ENCODE measurements at places on chromosomes 16 and 17.

GRCh38 chr17:65079489-65079900, 23.0 kb upstream of the GNA13 start:
- DNase-seq: no peak

GRCh38 chr17:57886020-57886419, 36.2 kb upstream of the MRPS23 start:
- no peak for DNase-seq

- DNase-seq: no peak
These were observed 23.4 kb upstream of the KRT24 start for GRCh38 chr17:40726919-40727318.

DNA sequence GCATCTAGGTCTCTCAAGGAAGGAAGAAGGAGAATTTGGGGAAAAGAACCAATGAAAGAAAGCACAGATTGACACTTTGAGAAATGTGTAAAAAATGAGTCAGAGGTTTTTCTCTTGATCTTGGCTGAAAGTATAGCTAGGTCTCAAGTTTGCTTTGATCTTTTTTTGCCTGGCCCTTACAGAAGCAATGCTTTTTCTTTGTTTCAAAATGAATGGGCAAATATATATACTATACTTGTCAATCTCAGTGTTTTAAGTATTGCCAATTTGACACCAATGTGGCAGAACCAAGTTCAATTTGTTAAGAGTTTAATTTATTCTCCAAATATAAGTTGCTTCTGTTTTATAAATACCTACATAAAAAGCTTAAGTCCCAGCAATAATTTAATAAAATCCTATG, 119.6 kb downstream of the PPM1E start:
- DNase-seq: no peak

DNA sequence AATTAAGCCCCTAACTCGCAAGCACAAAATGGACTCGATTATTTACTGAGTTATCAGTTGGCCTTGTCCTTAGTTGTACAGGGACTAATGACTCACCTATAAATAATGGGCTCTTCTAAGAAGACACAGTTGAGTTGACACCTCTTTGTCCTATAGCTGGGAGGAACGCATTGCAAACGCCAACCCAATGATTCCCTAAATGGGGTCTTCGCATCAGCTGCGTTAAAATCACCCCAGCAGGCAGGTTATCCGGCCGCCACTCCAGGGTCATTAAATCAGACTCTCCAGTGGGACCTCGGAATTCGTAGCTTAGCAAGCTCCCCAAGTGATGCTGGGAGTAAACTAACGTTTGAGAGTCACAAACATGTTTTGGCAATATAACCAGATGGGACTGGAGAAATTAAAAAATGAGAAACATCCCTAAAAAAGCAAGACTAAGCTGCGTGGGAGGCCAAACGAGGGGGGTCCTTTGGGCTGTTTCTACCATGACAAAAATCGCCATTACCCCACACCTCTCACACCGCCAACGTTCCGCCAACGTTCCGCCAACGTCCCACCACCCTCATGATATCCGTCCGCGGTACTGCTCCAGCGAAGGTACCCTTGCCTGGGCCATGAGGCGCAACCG, 932 bp upstream of the NFE2L1 start:
- peak; percentile 74 for DNase-seq

GRCh38 chr17:35368081-35368830, 5.2 kb downstream of the SLFN11 start:
- no peak for DNase-seq

DNA sequence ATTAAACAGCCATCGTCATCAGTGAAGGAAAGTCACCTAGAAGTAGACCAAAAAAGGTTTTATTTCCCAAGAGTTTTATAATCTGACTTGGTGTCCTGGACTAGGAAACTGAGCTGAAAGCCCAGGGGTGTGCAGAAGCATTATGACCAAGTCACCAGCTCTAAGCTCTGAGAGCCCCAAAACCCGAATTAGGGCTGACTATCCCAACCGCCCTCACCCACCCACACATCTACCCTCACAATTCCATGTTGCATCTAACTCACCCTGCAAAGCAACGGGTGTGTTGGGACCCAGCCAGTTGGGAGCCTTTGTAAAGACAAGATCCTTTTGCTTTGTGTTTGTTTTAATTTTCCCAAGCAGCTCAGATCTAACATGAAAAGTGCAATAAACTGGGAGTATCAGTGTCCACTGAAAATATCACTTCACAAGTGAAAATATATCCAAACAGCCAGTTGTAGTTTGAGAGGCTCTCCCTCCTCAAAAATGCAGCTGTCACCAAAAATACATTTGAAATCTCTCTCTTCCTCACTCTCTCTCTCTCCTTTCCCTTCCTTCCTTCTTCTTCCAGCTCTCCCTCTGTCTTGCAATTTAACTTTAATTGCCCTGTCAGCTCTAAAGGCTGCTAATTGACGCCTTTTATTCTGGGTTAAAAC, 16.2 kb upstream of the NOG start:
- DNase-seq: no peak

DNA sequence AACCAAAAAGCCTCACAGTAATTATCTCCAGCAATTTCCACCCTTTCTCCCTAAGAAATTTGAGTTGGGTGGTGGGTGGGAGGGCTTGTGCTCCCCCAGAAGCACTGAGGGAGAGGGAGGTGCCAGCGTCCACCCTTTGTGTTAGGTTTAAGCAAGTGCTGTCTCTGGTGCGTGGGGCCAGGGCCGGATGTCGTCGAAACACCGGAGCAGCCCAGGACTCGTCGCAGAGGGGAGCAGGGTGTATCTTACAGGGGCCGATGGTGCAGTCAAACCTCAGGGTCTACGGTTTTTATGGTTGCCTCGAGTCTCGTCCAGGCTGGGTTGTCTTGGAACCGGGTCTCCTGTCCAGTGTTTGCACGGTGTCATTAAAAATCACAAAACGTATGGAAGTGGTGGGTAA, 35.3 kb downstream of the METRNL start:
- DNase-seq: no peak

DNA sequence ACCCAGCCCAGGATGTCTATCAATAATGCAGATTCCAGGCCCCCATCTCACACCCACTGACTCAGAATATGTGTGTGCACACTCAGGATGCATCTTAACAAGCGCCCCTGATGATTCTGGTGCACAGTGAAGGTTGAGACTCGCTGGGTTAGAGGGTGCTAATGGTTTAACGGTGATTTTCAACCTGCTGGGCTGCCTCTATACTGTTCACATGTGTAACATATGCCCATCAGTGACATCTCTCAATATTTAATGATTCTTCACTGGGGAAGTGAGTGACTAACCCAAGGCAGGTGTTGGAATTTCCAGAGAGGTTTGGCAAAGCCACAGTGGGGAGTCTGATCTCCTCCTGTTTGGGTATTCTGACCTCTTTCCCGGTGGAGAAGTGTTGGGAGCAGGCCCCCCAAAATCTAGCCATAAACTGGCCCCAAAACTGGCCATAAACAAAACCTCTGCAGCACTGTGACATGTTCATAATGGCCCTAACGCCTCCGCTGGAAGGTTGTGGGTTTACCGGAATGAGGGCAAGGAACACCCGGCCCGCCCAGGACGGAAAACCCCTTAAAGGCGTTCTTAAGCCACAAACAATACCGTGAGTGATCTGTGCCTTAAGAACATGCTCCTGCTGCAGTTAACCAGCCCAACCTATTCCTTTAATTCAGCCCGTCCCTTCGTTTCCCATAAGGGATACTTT, 4.1 kb upstream of the DOC2B start:
- DNase-seq: no peak

DNA sequence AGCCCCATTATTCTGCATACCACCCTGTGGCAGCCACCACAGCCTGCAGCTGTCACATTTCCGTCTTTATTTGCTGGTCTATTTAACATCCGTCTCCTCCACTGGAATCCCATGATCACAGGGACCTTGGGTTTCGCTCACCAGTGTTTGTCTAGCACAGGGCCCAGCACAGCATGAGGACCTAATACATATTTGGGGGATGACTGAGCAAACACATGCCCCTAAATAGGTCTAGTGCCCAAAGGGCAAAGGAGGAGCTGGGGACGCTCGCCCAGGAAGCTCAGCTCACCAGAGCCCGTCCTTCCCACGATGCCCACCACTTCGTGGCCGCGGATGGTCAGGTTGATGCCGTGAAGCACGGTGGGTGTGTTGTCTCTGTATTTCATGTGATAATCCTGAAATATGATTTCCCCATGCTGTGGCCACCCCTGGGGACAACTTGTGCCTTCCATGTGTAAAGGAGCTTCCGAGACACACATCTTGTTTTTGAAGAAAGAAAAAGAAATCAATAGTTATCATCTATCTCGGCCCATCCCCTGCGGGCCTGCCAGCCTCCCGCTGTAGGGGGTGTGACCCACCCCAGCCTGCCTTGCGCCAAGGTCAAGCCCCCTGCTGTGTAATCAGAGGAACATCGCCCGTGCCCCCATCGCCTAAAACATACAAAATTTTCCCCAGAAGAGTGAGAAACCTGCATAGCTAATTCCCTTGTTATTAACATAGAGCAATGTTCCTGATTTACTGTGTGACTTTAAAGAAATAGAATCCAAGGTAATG, 21.0 kb upstream of the ABCC12 start:
- no peak for DNase-seq

Measured in NCI-H187 (cell line).